ENCODE measurements at places on chromosomes 11 and 22.

DNA sequence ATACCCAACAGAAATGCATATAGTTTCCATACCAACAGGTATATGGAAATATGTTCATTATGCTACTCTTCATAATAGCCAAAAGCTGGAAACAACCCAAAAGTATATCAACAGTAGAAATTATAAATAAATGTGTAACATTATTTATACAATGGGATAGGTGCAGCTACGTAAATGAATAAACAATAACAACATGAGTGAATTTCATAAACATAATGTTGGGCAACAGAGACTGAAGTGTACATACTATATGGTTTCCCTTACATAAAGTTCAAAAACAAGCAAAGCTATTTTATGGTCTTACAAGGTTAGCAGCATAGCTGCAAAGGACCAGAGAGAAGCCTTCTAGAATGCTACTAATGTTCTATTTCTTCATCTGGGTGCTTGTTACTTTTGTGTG is 305.0 kb downstream of the INSC start:
- no peak for DNase-seq

DNA sequence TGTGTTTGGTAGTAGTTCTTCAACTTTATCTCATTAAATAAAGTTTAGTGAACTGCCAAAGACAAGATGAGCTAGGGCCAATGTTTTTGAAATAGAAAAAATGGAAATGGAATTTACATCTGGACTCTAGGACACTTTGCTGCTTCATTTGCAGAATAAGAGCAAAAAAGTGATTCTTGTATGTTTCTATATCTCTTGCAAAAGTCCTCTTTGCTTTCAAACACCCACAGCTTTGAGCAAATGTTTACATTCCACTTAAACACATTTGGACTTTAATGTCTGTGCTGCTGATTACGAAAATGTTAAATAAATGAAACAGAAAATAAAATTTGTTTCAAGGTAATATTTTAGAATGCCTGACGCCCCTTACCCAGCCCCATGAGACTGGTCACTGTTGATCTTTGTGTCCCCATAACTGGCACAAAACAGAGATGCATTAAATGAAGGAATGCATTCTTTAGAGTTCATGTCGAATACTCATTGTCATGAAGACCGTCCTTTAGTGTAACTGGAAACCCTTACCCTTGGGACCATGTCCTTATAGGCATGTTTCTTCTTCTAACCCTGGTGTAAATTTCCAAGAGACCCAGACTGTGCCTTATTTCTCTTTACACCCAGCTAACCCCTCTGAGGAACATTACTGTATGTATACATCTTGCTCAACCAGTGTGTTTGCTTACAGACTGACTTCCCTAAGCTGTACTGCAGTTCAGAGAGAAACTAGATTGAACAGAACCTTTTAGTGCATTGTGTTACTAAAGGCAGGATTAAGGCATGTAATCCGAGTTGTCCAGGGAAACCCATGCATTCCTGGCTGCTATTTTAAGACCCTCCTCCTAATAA is 199.7 kb downstream of the NAV2 start:
- no peak for DNase-seq

DNA sequence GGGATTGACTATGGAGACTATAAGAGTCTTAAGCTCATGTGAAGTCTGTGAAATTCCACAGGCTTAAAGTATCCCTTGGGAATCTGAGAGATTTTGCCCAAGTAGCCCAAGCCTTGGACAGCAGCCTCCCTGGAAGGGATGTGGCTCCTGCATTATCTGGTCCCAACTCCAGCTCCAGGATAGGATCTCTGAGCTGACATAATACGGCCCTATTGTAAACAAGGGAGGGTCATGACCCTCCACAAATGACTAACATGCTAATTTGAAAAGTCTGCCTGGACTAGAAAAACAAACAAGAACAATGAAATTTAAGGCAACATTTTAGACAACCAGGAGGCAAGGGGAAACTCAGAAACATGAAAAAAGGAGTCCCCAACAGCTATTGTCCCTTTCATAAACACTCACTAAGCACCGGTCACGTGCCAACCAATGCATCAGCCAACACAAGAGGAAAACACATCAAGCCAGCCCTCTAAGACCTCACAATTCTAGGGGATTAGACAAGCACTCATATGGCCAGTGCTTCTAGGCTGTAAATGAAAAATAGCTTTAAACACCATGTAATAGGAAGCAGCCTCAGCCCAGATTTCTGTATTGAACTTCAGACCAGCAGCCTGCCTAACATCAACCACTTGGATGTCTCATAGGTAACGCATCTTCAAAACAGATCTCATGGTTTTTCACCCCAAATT is 101.2 kb upstream of the TIMP3 start:
- DNase-seq = no peak

GRCh38 chr22:36294293-36294620 is 41.3 kb downstream of the APOL1 start:
- DNase-seq = no peak

DNA sequence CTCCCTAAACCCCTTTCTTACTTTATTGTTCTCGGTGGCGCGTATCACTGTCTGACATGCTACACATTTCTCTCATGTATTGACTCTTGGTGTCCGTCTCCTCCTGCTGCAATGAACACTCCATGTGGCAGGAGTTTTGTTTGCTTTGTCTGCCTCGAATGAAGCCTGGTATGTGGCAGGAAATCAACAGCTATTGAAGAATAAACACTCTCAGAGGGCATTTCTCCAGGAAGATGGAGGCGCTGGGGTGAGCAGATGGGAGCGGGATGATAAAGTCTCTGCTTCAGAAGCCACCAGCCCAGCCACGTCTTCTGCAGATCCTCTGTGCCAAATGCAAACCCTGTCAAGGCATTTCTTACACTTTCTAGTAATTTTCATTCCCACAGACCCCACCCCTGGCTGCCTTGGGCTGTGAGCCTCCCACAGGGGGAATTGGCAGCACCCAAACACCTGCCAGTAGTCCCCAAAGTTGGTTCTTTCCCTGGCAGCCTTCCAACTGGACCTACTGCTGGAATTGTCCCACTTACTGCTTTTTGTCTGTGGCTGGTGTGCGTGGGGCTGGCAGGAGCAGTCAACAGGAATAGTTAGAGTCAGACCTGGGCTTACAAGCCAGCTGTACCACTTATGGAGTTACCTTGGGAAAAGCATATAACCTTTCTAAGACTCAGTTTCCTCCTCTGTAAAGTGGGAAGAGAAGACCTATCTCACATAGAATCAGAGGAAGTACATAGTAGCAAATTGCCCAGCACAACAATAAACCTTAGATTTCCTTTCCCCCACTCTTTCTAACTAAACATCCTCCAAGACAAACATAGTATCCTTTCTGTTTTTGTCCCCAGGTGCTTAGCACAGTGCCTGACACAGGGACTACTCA is 13.3 kb upstream of the IL10RA start:
- peak; percentile 81 for DNase-seq

DNA sequence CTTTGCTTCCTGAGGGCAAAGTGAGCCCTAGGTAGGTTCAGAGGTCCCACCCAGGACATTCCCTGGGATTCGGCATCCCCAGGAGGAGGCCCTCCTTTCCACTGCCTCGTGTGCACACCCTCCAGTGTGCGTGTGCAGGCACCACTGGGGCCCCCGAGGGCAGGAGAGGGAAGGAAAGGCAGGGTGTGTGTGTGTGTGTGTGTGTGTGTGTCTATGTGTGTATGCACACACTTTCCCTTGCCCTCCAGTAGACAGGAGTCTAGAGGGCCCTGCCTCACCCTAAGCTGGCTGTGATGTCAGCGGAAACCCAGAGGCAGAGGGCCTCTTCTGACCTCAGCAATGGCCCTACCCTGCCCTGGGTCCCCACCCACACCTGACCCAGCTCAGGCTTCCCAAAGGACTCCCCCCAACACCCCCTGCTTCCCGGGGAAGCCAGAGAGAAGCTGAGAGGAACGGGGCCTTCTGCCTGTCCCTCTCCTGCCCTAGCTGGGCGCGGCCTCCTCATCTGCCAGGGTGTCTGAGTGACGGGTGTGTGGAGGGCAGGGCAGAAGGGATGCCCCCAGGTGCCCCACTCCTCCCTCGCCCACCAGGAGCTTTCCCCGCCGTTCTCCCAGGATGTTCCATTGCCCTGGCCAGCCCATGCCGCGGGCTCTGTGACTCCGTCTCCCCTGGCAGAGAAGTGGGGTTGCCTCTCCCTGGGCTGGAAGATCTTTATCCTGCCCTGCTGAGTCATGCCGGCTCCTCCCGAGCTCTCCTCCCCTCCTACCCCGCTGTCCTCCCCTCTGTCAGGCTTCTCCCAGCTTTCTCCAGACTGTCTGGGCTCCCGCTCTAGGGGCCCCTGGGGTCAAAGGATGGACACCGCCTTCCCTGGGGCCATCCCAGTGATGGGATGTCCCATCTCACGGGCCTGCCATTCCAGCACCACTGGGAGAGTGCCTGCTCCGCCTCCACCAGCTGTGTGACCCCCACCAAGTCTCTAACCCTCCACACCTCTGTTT is 6.0 kb upstream of the CLCF1 start:
- DNase-seq = no peak

DNA sequence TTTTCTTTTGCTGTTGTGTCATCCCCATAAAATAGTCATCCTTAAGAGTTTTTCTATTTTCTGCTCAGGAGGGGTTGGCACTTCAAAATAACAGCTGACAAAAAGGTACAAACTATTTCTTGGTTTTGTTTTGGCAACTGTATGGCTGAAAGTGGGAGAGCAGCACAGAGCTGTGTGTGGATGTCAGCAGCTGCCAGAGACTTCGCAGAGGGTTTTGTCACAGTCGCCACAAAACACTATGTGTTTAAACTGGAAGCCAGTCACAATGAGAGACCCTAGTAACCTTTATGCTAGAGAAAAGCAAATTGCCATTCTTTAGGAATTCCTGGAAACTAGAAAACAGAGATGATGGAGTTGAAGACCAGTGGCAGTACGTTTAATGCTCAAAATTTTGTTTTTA is 189.6 kb upstream of the CCDC90B start:
- no peak for DNase-seq

- DNase-seq = no peak
Measured at GRCh38 chr11:20672575-20672974, 3.2 kb downstream of the NELL1 start.

DNA sequence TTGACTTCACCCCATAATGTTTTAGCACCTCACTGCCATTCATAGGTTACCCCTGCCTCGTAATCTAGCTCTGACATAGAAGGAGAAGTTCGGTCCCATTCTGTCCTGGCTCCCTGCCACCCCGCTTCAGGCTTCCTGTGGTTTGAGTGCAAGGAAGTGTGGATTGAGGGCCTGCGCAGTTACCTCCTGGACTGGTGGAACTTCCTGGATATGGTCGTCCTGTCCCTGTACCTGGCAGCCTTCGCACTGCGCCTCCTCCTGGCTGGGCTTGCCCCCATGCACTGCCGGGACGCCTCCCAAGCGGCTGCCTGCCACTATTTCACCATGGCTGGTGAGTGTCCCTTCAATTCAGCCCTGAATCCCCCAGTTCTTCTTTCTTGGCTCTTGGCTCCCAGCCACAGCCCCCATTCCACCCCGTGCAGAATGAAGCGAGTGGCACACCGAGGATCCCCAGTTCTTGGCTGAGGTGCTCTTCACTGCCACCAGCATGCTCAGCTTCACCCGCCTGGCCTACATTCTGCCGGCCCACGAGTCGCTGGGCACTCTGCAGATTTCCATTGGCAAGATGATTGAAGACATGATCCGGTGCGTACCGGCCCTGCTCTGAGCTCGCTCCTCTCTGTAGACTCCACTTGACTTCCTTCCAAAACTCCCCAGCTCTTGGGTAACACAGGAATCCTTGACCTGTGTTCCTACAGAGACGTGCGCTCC is 15.4 kb downstream of the ART5 start:
- no peak for DNase-seq

- DNase-seq = no peak
Measured at GRCh38 chr11:114057605-114058004, 1.9 kb upstream of the ZBTB16 start.

GRCh38 chr11:10688401-10688800 is 5.2 kb downstream of the IRAG1 start:
- DNase-seq = no peak

GRCh38 chr11:30876663-30877396 is 290.7 kb upstream of the MPPED2 start:
- DNase-seq = no peak

GRCh38 chr11:8222820-8223512 is 40.7 kb downstream of the LMO1 start:
- DNase-seq = no peak

- no peak for DNase-seq
Measured at GRCh38 chr11:128962896-128963295, 20.2 kb upstream of the TP53AIP1 start.

GRCh38 chr11:93532281-93532789 is 10.9 kb downstream of the SMCO4 start:
- no peak for DNase-seq

DNA sequence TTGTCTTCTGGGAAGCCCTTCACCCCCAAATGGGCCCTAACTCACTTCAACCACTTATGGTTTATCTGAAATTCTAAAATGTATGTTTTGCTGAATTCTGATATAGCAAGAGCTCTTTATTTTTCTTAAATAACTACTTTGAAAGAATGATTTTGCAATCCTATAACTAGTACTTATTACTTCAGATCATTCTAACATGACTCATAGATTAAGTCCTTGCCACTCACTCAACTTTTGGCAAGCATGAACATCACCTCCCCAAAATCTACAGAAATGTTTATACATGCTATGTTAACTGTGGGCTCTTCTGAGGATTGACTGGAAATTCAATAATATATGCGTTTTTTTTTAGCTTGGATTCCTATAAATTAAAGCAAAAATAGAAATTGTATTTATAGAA is 367.4 kb upstream of the FAT3 start:
- no peak for DNase-seq

DNA sequence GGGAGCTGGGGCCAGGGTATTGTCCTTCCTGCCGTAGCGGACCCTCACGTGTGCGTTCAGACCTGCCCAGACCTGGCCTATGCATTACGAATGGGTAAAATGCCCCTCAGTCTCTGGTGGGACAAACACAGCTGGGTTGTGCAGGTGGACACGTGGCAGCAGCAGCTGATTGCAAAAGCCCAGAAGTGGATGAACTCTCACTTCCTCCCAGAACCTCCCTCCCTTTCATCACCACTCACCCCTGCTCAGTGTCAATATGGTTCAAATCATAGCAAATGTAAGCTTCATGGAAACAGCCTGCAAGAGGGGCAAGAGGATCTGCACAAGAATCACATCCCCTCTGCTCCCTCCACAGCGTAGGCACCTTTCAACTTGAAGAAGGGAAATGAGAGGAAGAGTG is 352.1 kb downstream of the OPCML start:
- no peak for DNase-seq

DNA sequence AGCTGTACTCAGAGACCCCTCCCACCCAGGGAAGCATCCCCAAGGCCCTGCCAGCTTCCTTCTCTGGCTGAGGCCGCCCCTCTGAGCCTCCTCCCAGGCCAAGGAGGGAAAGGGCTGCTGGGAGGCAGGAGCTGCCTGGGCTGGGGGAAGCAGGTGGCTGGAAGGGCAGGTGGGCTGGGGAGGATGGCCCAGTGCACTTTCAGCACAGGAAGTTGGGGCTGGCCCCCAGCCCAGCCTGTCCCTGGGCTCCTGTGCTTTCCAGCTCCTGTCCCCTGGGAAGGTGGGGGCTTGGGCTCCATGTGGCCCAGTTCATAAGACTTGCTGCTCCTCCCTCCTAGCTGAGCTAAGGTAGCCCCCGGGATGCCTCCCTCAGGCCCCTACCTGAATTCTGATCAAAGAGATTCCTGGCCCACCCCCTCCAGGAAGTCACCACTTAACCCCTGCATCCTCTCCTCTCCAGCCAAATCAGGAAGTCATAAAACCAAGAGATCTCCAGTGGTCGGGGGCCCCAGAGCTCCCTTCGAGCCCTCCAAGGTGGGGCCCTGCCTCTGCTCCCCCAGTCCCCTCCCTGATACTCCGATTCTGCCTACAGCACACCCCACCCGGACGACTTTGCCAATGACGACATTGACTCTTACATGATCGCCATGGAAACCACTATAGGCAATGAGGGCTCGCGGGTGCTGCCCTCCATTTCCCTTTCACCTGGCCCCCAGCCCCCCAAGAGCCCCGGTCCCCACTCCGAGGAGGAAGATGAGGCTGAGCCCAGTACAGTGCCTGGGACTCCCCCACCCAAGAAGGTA is 4.9 kb downstream of the PPP1CA start:
- DNase-seq = no peak
